ENCODE measurements at places on chromosomes 16 and 17.

DNA sequence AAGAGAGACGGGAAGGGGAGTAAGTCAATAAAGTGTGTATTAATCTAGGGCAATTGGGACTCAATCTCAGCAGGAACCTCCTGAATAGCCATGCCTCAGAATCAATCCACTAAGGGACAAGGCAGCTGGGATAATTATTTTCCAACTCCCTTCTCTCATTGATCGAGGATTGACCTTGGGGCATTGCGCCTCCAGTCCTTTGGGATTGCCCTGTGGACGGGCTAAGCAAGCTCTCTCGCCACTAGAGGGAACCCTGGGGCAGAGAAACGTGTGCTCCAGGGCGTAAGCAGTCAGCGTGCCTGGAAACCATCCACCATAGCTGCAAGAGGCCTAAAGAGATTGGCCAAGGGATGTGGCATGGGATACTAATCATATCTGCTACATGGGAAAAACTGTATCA is 53.9 kb upstream of the ERCC4 start:
- DNase-seq, result no peak

DNA sequence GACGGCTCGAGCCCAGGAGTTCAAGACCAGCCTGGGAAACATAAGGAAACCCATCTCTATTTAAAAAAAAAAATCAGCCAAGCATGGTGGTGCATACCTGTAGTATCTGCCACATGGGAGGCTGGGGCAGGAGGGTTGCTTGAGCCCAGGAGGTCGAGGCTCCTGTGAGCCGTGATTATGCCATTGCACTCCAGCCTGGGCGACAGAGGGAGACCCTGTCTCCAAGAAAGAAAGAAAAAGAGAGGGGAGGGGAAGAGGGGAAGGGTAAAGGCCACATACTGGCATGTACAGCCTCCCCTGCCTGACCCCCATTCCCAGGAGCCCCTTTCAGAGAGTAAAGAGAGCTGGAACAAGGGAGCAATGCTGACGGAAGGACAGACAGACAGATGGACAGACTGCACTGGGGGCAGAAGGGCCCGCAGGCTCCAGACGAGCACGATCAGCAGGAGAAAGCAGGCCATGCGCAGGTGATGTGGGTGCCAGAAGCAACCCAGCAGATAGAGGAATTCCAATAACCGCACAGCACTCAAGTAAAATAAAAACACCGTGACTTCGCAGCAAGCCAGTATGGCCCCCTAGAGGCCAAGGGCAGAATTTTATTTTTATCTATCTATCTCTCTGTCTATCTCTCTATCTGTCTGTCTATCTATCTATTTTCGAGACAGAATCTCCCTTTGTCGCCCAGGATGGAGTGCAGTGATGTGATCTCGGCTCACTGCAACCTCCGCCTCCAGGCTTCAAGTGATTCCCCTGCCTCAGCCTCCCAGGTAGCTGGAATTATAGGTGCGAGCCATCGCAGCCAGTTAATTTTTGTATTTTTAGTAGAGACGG is 27.1 kb upstream of the SNN start:
- DNase-seq, result no peak

GRCh38 chr17:66397486-66397885 is 95.1 kb downstream of the PRKCA start:
- no peak for DNase-seq

DNA sequence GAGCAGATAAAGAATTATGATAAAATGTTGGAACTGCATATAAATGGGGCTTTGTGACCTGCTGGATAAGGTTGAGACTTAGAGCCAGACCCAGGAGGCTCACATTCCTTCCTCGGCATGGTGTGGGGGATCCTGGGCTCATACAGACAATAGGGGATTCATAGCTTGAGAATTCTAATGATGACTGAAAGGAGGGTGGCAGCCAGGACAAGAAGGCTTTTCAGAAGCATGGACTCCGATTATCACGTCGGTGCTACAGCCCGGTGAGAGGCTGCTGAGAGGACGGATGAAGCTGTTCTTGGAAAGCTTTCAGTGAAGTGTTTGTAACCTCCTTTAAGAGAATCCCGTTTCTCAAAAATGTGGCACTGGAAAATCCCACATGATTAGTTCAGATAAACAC is 167.2 kb downstream of the ANKFN1 start:
- DNase-seq, result no peak

DNA sequence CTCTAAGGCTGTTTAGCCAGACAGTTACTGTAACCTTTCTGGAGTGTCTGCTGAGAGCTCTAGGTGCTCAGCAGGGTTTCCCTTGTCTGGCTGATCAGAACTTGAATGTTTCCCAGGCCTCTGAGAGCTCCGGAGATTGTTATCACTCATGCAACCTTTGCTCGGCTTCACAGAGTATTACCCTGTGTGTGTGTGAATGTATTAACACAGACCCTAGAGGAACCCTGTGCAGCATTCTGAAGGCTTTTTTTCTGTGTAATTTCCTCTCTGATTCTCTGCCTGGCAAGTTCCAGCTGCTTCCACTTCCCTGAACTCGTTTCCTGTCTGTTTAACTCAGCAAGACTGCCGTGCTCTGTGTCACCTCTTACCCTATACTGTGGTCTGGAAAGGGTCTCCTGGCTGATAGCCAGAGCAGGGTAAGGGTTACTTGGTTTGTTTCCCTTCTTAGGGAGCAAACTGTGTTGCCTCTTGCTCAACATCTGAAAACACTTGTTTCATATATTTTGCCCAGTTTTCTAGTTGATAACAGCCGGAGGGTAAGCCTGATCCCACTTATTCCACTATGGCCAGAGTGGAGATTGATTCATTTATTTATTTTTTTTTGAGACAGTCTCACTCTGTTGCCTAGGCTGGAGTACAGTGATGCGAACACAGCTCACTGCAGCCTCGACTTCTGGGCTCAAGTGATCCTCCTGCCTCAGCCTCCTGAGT is 21.7 kb downstream of the PRMT7 start:
- DNase-seq, result no peak

GRCh38 chr17:5962371-5962770 is 107.8 kb upstream of the WSCD1 start:
- no peak for DNase-seq

- DNase-seq, result no peak
Measured at GRCh38 chr17:46822388-46822921, 4.0 kb upstream of the WNT3 start.

GRCh38 chr16:24971718-24972117 is 43.5 kb downstream of the ARHGAP17 start:
- no peak for DNase-seq

- DNase-seq, result no peak
Measured at GRCh38 chr17:9371019-9371418, 204.6 kb downstream of the STX8 start.

DNA sequence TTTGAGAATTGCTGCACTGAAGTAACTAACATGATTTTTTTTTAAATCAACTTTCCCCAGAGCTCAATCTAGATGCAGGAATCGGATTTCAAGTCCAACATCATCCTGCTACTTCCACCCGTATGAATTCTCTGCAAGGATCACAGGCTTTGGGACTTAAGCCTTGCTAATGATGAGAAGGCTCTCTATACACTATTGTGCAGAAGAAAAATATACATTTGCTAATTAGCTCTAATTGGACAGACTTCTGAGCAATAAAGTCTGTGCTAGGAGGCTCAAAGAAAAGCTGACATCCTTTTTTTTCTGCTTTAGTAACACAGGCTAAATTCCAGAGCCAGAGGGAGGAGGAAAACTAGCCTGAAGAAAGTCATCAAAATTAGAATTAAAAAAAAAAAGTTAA is 433.6 kb downstream of the PMP22 start:
- DNase-seq, result no peak

- DNase-seq, result no peak
Measured at GRCh38 chr17:73335591-73336407, 24.0 kb upstream of the CDC42EP4 start.

DNA sequence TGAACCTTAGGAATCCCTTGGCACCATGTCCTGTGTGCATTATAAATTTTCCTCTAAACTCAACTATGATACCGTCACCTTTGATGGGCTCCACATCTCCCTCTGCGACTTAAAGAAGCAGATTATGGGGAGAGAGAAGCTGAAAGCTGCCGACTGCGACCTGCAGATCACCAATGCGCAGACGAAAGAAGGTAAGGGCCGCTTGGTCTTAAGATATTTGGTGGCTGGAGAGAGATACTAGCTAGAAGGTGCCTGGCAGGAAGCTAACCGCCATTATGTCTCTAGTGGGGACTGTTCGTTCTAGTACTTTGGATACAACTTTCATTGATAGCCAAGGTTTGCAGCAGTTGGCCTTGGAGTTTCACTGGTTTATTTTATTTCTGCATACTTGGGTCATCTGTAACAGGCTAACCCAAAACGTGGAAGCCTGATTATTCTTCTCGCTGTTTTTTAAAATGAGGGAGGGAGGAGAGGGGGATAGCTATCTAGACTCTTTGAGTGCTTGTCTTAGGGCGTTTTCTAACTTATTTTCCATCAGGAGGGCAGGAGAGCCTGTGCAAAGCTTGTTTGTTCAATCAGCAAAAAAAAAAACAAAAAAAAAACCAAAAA is 1.3 kb downstream of the RBBP6 start:
- no peak for DNase-seq

DNA sequence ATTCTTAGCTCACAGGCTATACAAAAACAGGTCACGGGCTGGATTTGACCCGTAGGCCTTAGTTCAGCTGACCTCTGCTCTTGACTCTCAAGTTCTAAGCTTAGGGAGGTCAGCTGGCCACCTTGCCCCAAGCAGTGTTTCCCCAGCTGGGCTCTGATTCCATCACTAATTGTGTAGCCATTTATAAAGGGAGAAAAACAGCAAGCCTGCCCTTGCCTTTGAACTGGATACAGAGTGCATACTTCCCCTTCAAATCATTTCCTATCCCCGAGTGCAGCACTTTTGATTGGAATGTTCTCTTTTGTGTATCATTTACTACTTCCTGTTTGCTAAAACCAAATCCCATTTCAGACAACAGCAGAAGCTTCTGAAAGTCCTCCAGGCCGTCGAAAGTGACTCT is 153.6 kb downstream of the KATNIP start:
- no peak for DNase-seq
